ENCODE measurements at places on chromosomes 1 and 21. TPM values are rescaled to one million over a fixed set of nuclear protein-coding genes. Genes with fewer than 3 reads are reported as not detected.

- peak overlapping the region; percentile 26 for H3K27ac ChIP-seq
- no peaks in the 10 kb centered on the region for H3K27me3 ChIP-seq
- peaks cover 26% of the 10 kb centered on the region for H3K4me1 ChIP-seq
- no peak for DNase-seq
Observed at GRCh38 chr1:32204943-32205361, 519 bp upstream of the IQCC start.

Gene REN
- total RNA-seq: 1.7 TPM

Gene DSCAM
- total RNA-seq: not detected

GRCh38 chr21:37665230-37666024, 250.8 kb downstream of the KCNJ6 start:
- H3K4me3 ChIP-seq: no peak overlapping the region
- no peaks in the 10 kb centered on the region for H3K27me3 ChIP-seq
- no peak overlapping the region for H3K27ac ChIP-seq
- H3K36me3 ChIP-seq: no peaks in the 10 kb centered on the region

GRCh38 chr1:28078680-28079626, 9.5 kb downstream of the EYA3 start:
- no peak overlapping the region for H3K4me3 ChIP-seq
- H3K27me3 ChIP-seq: no peaks in the 10 kb centered on the region
- H3K4me1 ChIP-seq: no peaks in the 10 kb centered on the region
- H3K27ac ChIP-seq: no peak overlapping the region
- DNase-seq: no peak
- no peaks in the 10 kb centered on the region for H3K36me3 ChIP-seq

Gene RNU1-3
- under 0.01 TPM for total RNA-seq

DNA sequence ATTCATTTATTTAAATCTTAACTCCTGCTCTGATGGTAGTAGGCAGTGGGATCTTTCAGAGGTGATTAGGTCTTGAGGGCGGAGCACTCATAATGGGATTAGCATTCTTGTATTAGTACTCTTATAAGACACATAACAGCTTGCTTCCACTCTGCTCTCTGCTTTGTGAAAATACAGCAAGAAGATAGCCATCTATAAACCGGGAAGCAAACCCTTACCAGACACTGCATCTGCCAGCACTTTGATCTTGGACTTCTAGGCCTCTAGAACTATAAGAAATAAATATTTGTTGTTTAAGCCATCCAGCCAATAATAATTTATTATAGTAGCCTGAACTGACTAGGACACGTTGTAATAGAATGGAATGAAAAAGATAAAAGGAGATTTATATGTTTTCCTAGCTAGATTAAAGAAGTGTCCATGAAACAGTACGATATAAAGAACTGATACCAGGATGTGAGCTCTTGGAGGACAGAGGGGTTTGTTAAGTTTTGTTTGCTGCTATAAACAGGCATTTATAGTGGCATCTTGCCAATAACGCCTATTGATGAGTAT, 869.9 kb downstream of the MRPL39 start:
- H3K27me3 ChIP-seq: no peaks in the 10 kb centered on the region
- H3K4me3 ChIP-seq: no peak overlapping the region
- H3K27ac ChIP-seq: no peak overlapping the region
- H3K36me3 ChIP-seq: no peaks in the 10 kb centered on the region
- no peaks in the 10 kb centered on the region for H3K4me1 ChIP-seq

DNA sequence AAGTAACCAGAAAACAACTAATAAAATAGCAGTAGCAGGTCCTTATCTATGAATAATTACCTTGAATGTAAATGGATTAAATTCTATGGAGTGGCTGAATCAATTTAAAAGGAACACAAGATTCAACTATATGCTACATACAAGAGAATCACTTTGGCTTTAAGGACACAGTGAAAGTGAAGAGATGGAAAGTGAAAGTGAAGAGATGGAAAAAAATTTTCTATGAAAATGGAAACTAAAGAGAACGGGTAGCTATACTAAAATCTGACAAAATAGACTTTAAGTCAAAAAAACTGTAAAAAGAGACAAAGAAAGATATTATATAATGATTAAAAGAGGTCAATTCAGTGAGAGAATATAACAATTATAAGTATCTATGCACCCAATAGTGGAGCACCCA, 54.7 kb downstream of the C1orf185 start:
- no peaks in the 10 kb centered on the region for H3K36me3 ChIP-seq
- no peak overlapping the region for H3K4me3 ChIP-seq
- H3K27ac ChIP-seq: no peak overlapping the region

Gene PRR9
- not detected for total RNA-seq

- H3K4me1 ChIP-seq: no peaks in the 10 kb centered on the region
- DNase-seq: no peak
- H3K27me3 ChIP-seq: no peaks in the 10 kb centered on the region
- H3K4me3 ChIP-seq: no peak overlapping the region
- H3K27ac ChIP-seq: no peak overlapping the region
Observed at GRCh38 chr1:168387781-168388760, 107.4 kb downstream of the TBX19 start.

Gene VWA5B1
- 0.07 TPM for total RNA-seq

DNA sequence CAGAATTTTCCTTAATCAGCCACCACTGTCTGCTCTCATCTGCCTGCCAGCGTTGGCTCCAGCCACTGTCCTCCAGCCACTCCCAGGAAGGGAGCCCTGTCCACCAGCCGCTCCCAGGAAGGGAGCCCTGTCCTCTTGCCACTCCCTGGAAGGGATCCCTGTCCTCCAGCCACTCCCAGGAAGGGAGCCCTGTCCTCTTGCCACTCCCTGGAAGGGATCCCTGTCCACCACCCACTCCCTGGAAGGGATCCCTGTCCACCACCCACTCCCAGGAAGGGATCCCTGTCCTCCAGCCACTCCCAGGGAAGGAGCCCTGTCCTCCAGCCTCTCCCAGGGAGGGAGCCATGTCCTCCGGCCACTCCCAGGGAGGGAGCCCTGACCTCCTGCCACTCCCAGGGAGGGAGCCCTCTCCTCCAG, 726.5 kb downstream of the PTPRU start:
- H3K27me3 ChIP-seq: no peaks in the 10 kb centered on the region
- no peak for DNase-seq
- H3K4me3 ChIP-seq: no peak overlapping the region
- no peak overlapping the region for H3K27ac ChIP-seq
- no peaks in the 10 kb centered on the region for H3K4me1 ChIP-seq

Gene RGS4
- total RNA-seq: 22.5 TPM

DNA sequence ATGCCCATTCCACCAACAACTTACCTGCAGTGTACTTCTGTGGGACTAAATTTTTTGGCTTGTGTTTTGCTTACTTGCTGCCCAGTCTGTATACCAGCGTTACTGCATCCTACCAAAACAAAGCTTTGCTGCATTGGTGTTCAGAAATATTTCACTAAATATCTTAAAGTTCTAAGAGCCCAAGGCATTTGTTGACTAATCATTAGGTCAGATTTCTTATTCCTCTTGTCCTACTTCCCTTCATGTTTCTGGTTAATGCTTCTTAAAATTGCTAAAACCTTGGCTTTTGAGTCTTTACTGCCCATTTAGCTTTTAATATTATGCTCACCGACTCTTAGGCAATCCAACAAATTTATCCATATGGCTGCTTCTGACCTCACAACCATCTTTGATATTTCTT, 161.8 kb downstream of the DPYD start:
- no peak for DNase-seq
- H3K27me3 ChIP-seq: no peaks in the 10 kb centered on the region
- no peaks in the 10 kb centered on the region for H3K36me3 ChIP-seq
- H3K4me1 ChIP-seq: peaks cover 15% of the 10 kb centered on the region
- no peak overlapping the region for H3K4me3 ChIP-seq
- H3K27ac ChIP-seq: no peak overlapping the region

Gene SYCP1
- total RNA-seq: not detected

GRCh38 chr1:181062836-181063428, 25.6 kb upstream of the IER5 start:
- H3K27ac ChIP-seq: no peak overlapping the region
- no peaks in the 10 kb centered on the region for H3K27me3 ChIP-seq
- DNase-seq: no peak
- no peak overlapping the region for H3K4me3 ChIP-seq
- peaks cover 5% of the 10 kb centered on the region for H3K4me1 ChIP-seq
- H3K36me3 ChIP-seq: no peaks in the 10 kb centered on the region
